ENCODE measurements at places on chromosomes 16 and 17.

GRCh38 chr17:5264893-5265292 is 17.2 kb upstream of the RABEP1 start:
- no peak for DNase-seq

GRCh38 chr17:82334204-82334621 is 647 bp upstream of the SECTM1 start:
- no peak for DNase-seq

DNA sequence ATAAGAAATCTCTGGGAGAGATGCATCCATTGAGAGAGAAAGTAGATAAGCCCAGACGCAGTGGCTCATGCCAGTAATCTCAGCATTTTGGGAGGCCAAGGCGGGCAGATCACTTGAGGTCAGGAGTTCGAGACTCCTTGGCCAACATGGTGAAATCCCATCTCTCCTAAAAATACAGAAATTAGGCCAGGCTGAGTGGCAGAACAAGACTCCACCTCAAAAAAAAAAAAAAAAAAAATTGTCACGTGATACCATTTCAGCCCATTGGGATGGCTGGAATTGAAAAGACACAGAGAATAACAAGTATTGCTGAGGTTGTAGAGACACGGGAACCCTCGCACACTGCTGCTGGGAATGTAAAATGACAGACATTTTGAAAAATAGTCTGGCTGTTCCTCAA is 2.9 kb upstream of the IL32 start:
- no peak for DNase-seq

- DNase-seq: no peak
These were observed 22.0 kb downstream of the UBN1 start for GRCh38 chr16:4869147-4869805.

DNA sequence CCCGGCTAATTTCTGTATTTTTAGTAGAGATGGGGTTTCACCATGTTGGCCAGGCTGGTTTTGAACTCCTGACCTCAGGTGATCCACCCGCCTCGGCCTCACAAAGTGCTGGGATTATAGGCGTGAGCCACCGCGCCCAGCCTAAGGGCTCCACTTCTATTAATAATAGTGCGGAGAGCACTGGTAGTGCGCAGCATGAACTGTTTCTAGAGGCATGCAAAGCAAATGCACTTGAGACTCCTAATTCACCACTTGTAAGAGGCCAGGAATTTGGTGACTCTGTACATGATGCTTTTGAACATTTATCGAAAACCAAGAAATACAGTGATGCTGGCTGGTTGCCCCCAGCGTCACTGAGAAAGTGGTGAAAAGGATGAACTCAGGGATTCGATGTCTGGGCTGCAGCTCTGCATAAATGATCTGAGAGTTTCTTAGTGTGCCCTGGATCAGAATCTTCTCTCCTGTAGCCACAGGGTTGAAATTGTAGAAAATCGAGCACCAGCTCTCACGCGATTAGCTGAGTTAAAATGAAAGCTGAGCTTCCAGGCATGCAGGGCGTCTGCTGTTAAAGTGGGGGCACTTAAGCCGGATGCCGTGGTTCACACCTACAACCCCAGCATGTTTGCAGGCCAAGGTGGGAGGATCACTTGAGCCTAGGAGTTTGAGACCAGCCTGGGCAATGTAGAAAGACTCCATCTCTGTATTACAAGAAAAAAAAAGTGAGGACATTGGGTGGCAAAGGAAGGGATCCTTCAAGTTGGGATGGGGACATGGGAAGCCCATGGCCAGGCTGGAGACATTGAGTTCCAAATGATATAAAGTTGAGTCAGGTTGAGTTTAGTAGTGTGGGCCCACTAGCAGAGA is 4.8 kb downstream of the RNF213 start:
- DNase-seq: no peak

GRCh38 chr16:86542756-86543750 is 12.0 kb downstream of the MTHFSD start:
- DNase-seq: no peak

- no peak for DNase-seq
These were observed 8.6 kb upstream of the CDH1 start for GRCh38 chr16:68728523-68728922.

DNA sequence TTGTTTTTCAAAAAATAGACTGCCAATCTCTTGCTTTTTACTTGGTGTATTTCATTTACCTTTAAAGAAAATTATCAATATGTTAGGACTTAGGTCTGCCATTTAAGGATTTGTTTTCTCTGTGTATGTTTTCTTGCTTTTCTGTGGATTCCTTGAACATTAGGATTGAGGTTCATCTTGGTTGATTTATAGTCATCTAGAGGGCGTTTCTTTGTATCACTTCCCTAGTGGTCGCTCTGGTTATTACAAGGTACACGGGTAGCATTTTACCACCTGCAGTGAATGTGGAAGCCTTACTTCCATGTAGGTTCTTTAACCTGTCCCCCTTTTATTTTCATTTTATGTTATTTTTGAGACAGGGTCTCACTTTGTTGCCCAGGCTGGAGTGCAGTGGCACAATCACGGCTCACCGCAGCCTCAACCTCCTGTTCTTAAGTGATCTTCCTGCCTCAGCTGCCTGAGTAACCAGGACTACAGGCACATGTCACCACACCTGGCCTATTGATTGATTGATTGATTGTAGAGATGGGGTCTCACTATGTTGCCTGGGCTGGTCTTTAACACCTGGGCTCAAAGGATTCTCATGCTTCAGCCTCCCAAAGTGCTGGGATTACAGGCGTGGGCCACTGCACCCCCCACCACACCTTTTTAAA is 35.2 kb upstream of the CBX4 start:
- peak; percentile 80 for DNase-seq

DNA sequence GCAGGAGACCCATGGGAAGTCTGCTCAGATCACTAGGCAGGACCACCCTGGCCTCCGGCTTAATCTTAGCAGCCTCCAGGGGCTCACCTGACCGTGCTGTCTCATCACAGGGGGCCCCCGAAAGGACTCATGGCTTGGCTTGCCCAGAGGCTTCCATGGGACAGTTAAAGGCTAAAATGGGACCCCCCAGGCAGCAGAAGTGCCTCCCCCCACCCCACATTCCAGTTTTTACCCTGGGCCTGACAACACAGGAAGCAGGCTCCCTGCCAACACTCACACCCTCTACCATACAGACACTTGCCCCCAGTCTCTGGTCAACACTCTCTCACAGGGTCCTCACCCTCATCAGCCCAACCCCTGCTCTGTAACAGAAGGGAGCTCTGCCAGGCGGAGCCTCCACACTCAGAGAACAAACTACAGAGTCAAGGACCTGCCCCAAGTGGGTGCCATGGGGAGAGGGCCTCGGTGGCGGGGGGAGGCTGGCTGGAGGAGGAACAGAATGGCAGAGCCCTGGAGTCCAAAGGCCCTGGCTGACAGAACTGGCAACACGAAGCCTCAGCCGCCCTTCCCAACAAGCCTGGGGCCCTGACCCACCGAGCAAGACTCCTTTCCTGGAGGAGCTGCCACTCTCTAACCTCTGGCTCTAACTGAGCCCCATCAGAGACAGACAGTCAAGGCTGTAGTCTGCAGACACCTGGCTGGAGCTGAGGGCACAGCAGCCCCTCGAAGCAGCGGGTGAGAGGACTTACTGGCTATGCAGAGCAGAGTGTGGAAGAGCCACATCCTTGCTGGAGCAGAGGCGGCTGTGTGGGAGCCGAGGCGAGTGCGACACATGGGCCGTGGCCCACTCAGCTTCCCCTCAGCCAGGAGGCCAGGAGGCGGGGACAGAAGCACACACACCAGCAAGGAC is at the start of gene ITGAE:
ITGAE (minus strand) TSS at position 827 of the 910 bp plus-strand sequence; CDS start at position 783, 44 bp downstream.
- DNase-seq: no peak

- DNase-seq: no peak
These were observed 50.2 kb upstream of the TMEM97 start for GRCh38 chr17:28268610-28269313.

DNA sequence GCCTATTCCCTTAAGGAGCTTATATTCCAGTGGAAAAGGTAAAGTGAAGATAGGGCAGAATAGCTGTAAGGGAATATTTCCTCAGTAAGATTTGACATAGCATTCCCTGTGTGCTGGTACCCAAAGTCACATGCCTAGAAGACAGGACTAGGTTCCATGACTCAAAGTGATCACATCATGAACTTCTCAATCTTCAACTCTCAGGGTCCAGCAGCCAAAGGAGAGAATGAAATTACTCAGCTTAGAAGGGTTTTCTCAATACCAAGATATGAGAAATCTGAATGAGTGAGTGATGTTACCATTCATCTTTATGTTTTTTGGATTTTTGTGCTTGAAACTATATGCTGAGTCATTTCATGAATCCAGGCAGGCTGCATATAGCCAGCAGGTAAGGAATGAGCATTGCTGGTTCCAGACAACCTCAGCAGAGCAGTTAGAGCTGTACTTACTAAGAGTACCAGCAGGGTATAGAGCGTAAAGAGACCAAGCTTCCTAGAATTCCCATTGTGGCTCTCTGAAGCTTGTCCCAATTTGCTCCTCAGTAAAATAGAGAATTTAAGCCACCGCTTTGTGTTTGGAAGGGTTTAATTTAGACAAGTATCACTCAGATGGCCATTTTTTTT is 91.1 kb downstream of the ANKFN1 start:
- no peak for DNase-seq

DNA sequence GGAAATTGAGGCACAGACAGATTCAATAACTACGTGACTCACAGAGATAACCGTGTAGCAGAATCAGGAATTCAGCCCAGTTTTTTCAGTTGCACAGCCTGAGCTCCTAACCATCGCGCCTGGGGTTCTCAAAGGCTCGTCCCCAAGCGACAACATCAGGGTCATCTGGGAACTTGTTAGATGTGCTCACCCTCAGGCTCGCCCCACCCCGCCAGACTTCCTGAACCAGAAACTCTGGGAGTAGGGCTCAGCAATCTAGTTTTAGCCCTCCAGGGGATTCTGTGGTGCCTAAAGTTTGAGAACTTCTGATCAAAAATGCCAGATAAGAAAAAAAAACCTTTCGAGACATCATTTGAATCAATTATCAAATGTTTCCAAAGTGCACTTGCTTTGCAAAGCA is 559.8 kb downstream of the WWOX start:
- DNase-seq: peak; percentile 62

- DNase-seq: no peak
These were observed 18.2 kb downstream of the SCGB1C2 start for GRCh38 chr17:155576-155975.

DNA sequence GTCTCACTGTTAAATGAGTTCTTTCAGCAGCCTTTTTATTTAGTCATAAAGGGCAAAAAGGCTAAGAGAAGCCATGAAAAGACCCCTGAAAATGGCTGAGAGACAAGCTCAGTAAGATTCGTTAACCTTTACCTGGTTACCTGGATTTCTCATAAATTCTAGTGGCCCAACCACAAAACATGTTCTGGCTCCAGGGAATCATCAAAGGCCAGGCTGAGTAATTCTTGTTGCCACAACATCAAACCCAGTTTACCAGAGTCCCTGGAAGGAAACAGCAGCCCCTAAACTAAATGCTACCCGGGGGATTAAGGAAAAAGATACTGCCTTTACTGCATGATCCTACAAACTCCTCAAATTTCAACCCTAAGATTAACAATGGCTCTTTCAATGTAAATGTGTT is 15.8 kb downstream of the CYTH1 start:
- no peak for DNase-seq

DNA sequence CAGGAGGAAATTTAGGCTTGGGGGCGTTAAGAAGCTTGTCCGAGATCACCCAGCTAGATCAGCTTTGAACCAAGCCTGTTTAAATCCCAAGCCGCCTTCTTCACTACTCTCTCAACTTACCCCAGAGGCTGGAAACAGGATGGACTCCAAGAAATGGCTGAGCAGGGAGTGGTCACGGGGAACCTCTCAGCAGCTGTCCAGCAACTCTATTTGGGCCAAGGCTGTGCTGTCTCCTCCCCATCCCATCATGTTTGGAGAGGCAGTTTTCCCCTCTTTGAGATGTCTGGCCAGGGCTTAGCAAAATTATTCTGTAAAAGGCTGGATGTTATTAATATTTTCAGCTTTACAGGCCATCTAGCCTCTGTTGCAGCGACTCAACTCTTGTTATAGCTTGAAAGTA is 305.7 kb downstream of the RBFOX1 start:
- no peak for DNase-seq

DNA sequence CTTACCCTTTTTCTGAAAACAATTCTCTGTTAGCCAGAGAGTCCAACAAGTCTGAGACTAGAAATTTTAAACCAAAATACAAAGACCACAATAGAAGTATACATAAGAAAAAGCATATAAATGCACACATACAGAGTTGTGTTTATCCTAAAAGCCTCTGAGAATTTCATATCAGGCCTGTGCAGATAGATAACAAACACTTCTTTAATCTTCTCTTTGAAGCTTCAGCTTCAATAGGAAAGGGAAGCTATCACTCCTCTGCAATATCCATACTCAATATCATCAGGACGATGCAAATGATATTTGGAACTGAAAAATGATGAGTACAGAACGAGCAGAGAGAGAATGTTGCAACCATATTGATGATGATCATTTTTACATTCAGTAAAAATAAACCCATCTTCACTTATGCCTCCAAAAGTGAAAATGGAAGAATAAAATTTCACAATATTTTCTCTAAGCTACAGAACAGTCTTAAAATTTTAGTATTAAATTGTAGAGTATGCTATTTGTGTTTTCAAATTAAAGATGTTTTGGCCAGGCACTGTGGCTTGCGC is 61.6 kb downstream of the SKAP1 start:
- DNase-seq: no peak

DNA sequence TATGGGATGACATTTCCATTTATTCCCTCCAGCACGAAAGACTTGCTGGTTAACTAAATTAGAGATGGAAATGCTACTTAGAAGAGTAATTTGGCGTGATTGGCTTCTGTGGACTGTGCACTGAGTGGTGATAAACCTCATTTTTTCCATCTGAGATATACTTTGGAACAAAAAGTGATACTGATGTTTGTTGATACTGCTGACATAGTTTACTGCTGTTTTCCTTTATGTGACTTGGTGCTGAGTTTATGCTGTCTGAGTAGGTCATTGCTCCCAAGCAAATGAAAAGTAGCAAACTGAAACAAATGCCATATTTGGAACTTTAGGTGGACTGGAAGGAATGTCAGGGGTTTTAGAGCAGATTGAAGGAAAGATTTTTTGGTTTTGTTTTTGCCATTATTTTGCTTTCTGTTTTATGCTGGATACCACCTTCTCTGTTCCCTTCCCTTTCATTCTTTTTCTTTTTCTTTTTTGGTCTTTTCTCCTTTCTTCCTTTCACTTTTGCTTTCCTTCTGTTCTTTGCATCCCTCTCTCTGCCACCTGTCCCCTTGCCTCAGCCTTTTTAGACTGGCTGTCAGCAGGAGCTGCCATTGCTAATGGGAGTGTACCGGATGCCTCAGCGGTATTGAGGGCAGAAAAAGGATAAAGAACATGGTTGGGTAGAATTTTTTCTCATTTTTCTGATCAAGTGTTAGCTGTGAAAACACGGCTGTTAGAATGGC is 41.8 kb downstream of the NUP93 start:
- DNase-seq: no peak

- DNase-seq: no peak
These were observed 1.5 kb downstream of the CYBA start for GRCh38 chr16:88649195-88649923.

- peak; percentile 43 for DNase-seq
These were observed 3.4 kb downstream of the SOX8 start for GRCh38 chr16:984736-985636.

- no peak for DNase-seq
These were observed 7.4 kb upstream of the SCIMP start for GRCh38 chr17:5241861-5242671.

Data from SK-N-SH (cell line).